ENCODE measurements at places on chromosomes 1 and 21. TPM values are rescaled to one million over a fixed set of nuclear protein-coding genes. Genes with fewer than 3 reads are reported as not detected.

Gene FCRL2
- not detected for total RNA-seq

Gene FCGR2B
- total RNA-seq: 1.8 TPM

DNA sequence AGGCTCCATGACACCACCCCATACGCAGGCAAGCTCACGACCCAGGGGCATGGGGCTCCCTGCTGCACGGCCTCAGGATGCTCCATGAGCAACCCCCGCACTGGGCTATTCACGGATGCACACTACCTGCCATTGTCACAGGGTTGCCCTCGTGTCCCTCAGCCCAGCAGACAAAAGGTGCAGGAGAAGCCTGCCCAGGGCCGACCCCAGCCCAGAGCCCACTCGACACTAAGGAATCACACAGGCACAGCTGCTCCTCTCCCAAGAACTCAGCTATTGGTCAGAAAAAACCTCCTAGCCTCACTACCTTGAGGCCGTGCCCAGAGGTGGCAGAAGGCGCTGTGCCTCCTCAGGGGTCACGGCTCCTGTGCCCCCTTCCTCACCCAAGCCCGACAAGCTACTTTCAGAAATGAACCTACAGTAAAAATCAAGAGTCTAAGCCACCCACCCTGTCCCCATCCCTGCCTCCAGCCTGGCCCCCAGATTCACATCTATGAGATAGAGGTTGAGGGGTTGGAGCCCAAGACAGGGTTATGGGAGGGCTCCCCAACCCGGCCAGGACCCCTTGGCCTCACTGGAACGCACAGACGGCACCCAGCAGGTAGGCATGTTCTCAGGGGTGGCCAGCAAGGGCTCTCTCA is 6.4 kb upstream of the SPATC1L start:
- ATAC-seq: no peak

DNA sequence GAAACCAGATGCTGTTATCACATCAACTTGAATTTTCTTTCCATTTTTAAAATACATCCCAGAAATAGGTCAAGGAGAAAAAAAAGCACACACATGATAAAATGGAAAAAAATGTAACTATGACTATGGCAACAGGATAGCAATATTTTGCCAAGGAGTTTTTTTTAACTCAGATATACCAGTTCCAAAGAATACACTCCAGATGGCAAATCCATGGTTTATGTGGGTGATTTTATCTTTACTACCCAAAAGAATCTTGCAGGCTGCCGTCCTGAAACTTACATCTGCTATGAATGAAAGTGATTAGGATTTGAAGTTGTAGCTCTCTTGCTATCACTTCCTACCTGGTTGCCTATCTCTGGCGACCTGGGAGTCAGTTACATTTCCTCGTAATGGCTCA is 91.0 kb upstream of the PLPPR4 start:
- ATAC-seq: no peak

DNA sequence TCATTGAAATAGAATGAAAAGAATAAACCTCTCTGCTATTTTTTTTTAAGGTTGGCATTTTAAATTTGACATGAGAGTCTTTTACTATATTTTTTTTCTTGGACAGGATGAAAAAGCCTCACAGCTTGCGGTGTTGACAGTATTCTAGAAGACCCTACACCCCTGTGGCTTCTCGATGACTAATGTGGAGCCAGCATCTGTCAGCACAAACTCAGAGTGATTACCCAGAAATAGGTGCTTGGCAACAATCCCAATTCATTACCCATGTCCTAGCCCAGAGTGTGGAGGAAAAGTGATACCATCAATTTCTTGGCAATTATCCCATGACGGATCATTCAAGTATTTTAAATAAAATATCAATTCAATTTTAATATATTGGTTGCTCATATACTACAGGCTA is 186.8 kb upstream of the MAP1LC3C start:
- ATAC-seq: peak; percentile 82

GRCh38 chr21:37292041-37292440 is 24.9 kb upstream of the VPS26C start:
- ATAC-seq: no peak
